Memory B cell (primary cell): ENCODE measurements at places on chromosomes 6 and 20.
A peak's percentile ranks its signal among the peaks of the same experiment; 100 is the strongest.

GRCh38 chr6:26032340-26033084 lies 54.7 kb upstream of the HFE start:
- peak overlapping the region; percentile 89 for H3K4me3 ChIP-seq
- DNase-seq = peak; percentile 30
- H3K36me3 ChIP-seq = no peaks in the 10 kb centered on the region
- peaks cover 7% of the 10 kb centered on the region for H3K4me1 ChIP-seq
- H3K27me3 ChIP-seq = no peaks in the 10 kb centered on the region
- peak overlapping the region; percentile 94 for H3K27ac ChIP-seq

- H3K4me3 ChIP-seq = no peak overlapping the region
- peaks cover 7% of the 10 kb centered on the region for H3K27me3 ChIP-seq
- no peak overlapping the region for H3K27ac ChIP-seq
These were observed 21.0 kb downstream of the EPB41L1 start for GRCh38 chr20:36175475-36175995.

- H3K4me3 ChIP-seq = no peak overlapping the region
- H3K36me3 ChIP-seq = peaks cover 23% of the 10 kb centered on the region
- H3K27me3 ChIP-seq = no peaks in the 10 kb centered on the region
- no peak for DNase-seq
These were observed 117.0 kb downstream of the EPB41L2 start for GRCh38 chr6:130946076-130946475.

DNA sequence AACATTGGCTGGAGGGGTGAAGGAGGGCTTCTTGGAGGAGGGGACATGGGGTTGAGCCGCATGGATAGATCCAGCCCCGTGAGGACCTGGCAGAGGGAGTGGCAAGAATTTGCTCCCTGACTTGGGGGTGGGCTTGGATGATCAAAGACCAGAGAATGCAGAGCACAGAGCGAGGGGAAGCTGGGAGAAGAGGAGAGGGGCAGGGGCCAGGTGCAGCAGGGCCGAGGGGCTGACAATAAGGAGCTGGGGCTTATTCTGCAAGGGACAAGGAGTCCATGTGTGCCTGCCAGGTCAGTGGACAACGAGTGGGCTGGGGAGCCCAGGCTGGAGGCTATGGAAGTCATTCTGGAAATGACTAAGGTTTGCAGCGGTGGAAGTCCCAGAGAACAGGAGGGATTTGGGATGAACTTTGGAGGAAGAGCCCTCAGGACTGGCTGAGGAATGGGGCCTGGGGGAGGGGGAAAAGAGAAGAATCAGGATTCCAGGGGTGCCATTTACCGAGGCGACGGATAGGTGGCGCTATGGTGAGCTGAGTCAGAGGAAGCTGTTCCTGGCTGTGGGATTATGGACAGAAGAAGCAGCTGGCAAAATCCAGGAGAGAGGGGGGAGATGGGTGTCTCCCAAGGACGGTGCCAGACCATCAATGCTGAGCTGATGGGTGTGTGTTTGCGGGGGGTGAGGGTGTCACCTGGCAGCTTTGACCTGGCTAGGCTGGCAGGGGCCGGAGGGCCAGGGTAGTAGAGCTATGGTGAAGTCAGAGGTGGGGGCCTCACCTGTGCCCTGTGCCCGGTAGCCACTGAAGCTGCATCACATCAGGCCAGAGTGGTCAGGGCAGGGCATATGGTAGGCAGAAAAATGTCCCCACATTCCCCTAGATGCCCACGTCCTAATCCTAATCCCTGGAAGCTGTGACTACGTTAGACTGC lies 7.8 kb downstream of the KCNG1 start:
- no peaks in the 10 kb centered on the region for H3K4me1 ChIP-seq
- peaks cover 15% of the 10 kb centered on the region for H3K27me3 ChIP-seq
- H3K4me3 ChIP-seq = no peak overlapping the region
- no peaks in the 10 kb centered on the region for H3K36me3 ChIP-seq
- no peak overlapping the region for H3K27ac ChIP-seq

- H3K4me1 ChIP-seq = no peaks in the 10 kb centered on the region
- H3K4me3 ChIP-seq = no peak overlapping the region
- H3K27me3 ChIP-seq = no peaks in the 10 kb centered on the region
- no peaks in the 10 kb centered on the region for H3K36me3 ChIP-seq
- DNase-seq = no peak
These were observed 29.0 kb downstream of the DAAM2 start for GRCh38 chr6:39821046-39821740.

DNA sequence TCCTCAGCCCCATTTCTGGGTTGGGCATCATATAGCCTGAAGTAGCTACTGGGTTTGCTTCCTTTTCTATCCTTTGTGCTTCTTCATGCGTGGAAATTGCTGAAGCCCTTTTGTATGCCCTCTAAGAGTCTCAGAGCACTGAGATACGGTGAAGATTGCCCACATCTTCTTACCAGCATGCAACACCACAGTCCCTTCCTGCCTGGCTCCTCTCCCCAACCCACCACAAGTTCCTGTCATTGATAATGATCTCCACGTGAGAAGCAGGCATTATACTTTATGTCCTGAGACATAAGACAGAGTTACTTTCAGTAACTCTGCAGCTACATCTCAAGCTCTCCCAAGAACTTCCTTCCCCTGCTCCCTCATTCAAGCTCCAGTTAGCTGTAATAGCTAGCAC lies 15.8 kb upstream of the PLCB4 start:
- H3K36me3 ChIP-seq = no peaks in the 10 kb centered on the region
- no peaks in the 10 kb centered on the region for H3K4me1 ChIP-seq
- no peak for DNase-seq
- H3K4me3 ChIP-seq = no peak overlapping the region

DNA sequence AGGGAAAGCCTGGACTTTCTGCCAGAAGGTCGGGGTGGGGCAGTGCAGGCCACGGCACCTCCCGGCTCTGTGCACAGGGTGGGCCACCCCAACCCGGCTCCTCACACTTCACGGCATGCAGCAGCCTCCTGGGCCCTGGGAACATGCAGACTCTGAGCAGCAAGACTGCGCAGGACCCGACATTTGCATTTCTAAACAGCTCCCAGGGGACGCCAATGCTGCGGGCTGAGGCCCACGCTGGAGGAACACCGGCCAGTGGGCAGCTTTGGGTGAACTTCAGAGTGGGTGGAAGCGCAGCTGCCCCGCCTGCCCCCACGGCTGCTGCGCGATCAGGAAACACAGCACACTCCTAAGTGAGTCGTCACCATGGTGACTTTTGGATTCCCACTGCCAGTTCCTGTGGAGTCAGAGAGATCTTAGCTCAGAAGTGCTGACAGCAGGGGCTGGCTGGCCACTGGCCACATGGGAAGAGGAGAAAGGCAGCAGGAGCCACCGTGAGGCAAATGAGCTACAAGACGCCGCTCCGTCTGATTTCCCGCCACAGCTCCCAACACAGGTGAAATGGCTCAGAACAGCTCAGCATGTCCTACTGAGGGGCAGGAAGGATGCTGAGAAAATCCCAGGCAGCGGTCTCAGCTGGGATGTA lies 52.1 kb downstream of the RNASET2 start:
- H3K27me3 ChIP-seq = no peaks in the 10 kb centered on the region
- peaks cover 58% of the 10 kb centered on the region for H3K4me1 ChIP-seq
- H3K36me3 ChIP-seq = peaks cover 18% of the 10 kb centered on the region
- peak overlapping the region; percentile 22 for H3K27ac ChIP-seq
- peak overlapping the region; percentile 65 for H3K4me3 ChIP-seq

- peaks cover 20% of the 10 kb centered on the region for H3K27me3 ChIP-seq
- H3K36me3 ChIP-seq = no peaks in the 10 kb centered on the region
- peaks cover 8% of the 10 kb centered on the region for H3K4me1 ChIP-seq
- H3K4me3 ChIP-seq = no peak overlapping the region
- no peak overlapping the region for H3K27ac ChIP-seq
These were observed 5.2 kb downstream of the SLC35D3 start for GRCh38 chr6:136927292-136927691.

- peak overlapping the region; percentile 96 for H3K27ac ChIP-seq
These were observed 30.0 kb downstream of the TFEB start for GRCh38 chr6:41705311-41705995.

GRCh38 chr20:49724408-49725223 lies 10.9 kb upstream of the B4GALT5 start:
- H3K36me3 ChIP-seq = no peaks in the 10 kb centered on the region

GRCh38 chr6:21587961-21588480 lies 5.5 kb upstream of the SOX4 start:
- H3K4me3 ChIP-seq = peak overlapping the region; percentile 95
- H3K4me1 ChIP-seq = peaks cover 13% of the 10 kb centered on the region
- no peak for DNase-seq
- no peak overlapping the region for H3K27ac ChIP-seq
- H3K36me3 ChIP-seq = no peaks in the 10 kb centered on the region
- peaks cover 3% of the 10 kb centered on the region for H3K27me3 ChIP-seq

DNA sequence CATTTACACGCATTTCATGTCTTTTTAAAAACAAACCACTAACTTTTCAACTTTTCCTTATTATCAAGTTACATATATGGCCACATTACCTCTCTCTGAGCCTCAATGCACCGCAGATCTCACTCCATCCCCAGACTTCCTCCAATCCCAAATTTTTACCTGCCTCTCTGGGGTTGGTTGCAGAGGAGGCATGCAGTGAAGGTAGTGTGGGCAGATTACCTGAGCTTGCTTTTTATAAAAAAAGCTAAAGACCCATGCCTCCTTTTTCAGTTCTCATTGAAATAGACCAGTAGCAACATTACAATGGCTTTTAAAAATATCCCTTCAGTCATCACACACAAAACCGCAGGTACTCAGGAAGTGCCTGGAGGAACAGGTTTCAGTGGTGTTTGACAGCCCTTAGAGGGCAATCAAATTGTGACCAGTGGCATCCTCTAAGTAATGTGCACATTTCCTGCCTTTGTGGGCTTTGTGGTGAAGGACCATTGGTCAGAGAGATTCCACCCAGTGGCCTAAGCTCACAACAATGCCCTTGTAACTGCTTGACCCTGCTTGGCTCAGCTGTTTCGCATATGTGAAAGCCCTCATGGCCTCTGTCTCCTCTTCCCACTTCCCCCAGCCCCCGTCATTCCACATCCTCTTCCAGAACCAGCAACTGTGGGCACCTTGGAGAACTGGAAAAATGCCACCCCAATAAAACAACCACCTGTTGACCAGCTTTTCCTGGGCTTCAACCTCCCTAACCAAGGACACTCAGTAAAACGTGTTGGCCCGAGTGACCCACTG lies 30.2 kb upstream of the IL17A start:
- H3K4me3 ChIP-seq = no peak overlapping the region
- DNase-seq = no peak
- peaks cover 6% of the 10 kb centered on the region for H3K4me1 ChIP-seq
- no peak overlapping the region for H3K27ac ChIP-seq

GRCh38 chr6:129598244-129599187 lies 111.5 kb downstream of the ARHGAP18 start:
- H3K4me3 ChIP-seq = no peak overlapping the region
- H3K4me1 ChIP-seq = peaks cover 2% of the 10 kb centered on the region
- DNase-seq = no peak
- H3K27me3 ChIP-seq = no peaks in the 10 kb centered on the region
- no peak overlapping the region for H3K27ac ChIP-seq

GRCh38 chr20:51906049-51906448 lies 103.7 kb upstream of the SALL4 start:
- no peaks in the 10 kb centered on the region for H3K36me3 ChIP-seq
- peaks cover 11% of the 10 kb centered on the region for H3K27me3 ChIP-seq
- DNase-seq = no peak
- no peak overlapping the region for H3K27ac ChIP-seq
- no peaks in the 10 kb centered on the region for H3K4me1 ChIP-seq
- H3K4me3 ChIP-seq = no peak overlapping the region

- no peaks in the 10 kb centered on the region for H3K4me1 ChIP-seq
- DNase-seq = no peak
- no peaks in the 10 kb centered on the region for H3K27me3 ChIP-seq
- no peak overlapping the region for H3K27ac ChIP-seq
- peaks cover 32% of the 10 kb centered on the region for H3K36me3 ChIP-seq
- no peak overlapping the region for H3K4me3 ChIP-seq
These were observed 43.7 kb downstream of the TRMT11 start for GRCh38 chr6:126030045-126030444.

GRCh38 chr6:90654166-90654565 lies 67.3 kb upstream of the MAP3K7 start:
- H3K4me1 ChIP-seq = peaks cover 6% of the 10 kb centered on the region
- no peak overlapping the region for H3K27ac ChIP-seq
- no peaks in the 10 kb centered on the region for H3K36me3 ChIP-seq
- H3K27me3 ChIP-seq = peaks cover 16% of the 10 kb centered on the region
- H3K4me3 ChIP-seq = no peak overlapping the region

GRCh38 chr6:42512579-42512978 lies 51.2 kb upstream of the UBR2 start:
- H3K4me1 ChIP-seq = peaks cover 8% of the 10 kb centered on the region
- H3K4me3 ChIP-seq = no peak overlapping the region
- no peaks in the 10 kb centered on the region for H3K27me3 ChIP-seq

GRCh38 chr6:35024551-35025054 lies 116.5 kb downstream of the TCP11 start:
- peaks cover 2% of the 10 kb centered on the region for H3K4me1 ChIP-seq
- no peak overlapping the region for H3K4me3 ChIP-seq
- no peaks in the 10 kb centered on the region for H3K27me3 ChIP-seq
- H3K27ac ChIP-seq = no peak overlapping the region

DNA sequence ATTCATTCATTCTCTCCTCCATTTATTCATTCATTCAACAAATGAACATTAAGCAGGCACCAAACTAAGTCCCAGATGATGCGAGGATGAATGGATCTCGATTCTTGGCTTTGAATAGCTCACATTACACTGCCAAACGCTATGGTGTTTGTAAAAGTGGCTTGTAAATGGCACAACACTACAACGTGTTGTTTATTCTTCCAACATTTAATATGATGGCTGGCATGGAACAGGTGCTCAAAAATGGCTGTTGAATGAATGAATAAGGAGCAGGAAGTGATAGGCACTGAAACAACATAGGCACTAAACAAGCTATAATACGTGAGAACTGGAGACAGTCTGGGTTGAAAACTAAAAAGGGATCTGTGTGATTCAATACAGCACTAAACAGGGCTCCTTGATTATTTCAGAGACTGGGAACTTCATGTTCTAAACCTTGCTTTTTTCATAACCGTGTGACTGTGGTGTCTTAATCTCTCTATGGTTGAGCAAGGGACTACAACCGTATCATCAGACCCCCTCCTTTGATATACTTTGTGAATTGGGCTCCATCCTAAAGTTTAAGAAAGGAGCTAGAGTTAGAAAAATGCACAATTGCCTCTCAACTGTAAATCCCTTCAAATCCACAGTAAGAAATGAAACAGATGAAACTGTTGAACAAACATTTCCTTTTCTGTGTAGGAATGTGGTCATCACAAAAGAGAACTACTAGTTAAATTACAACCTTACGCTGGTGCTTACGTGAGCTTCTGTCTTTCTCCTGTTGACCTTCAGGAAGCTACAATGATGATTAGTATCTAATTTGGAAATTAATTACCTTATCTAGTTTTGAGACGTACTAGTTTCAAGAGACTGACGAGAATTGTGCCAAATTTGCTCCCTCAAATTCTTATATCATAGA lies 16.9 kb upstream of the SLC16A10 start:
- peaks cover 26% of the 10 kb centered on the region for H3K27me3 ChIP-seq
- H3K4me1 ChIP-seq = no peaks in the 10 kb centered on the region
- H3K27ac ChIP-seq = no peak overlapping the region
- no peak for DNase-seq
- no peak overlapping the region for H3K4me3 ChIP-seq

GRCh38 chr6:163754866-163755265 lies 340.3 kb downstream of the QKI start:
- peaks cover 5% of the 10 kb centered on the region for H3K27me3 ChIP-seq
- no peak for DNase-seq
- H3K36me3 ChIP-seq = peaks cover 5% of the 10 kb centered on the region
- no peak overlapping the region for H3K4me3 ChIP-seq
- peaks cover 20% of the 10 kb centered on the region for H3K4me1 ChIP-seq

- H3K27me3 ChIP-seq = peaks cover 2% of the 10 kb centered on the region
- H3K27ac ChIP-seq = no peak overlapping the region
- H3K36me3 ChIP-seq = no peaks in the 10 kb centered on the region
- H3K4me3 ChIP-seq = no peak overlapping the region
- peaks cover 2% of the 10 kb centered on the region for H3K4me1 ChIP-seq
- no peak for DNase-seq
These were observed 103.5 kb upstream of the CARMIL1 start for GRCh38 chr6:25175681-25176080.
